ENCODE measurements at places on chromosomes 7 and 10.

- no peak for DNase-seq
Measured at GRCh38 chr10:50398823-50399222, 147.5 kb upstream of the ASAH2 start.

DNA sequence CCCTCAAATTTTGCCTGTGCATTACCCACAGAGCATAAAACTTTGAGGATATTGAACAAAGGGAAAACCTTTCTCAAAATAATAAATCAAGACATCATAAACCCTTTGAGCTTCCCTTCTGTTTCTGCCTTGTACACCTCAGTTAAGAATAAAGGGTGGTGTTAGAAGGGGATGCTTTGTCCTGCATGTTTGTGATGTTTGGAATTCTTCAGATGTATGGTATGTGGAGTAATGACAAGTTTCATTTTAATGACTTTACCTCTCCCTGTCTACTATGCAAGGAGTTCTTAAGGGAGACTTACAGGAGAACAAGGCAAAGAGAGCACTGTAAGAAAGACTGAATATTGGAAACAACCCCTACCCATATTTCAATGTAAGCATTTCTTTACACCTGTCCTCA, 99.2 kb downstream of the HECW1 start:
- no peak for DNase-seq

DNA sequence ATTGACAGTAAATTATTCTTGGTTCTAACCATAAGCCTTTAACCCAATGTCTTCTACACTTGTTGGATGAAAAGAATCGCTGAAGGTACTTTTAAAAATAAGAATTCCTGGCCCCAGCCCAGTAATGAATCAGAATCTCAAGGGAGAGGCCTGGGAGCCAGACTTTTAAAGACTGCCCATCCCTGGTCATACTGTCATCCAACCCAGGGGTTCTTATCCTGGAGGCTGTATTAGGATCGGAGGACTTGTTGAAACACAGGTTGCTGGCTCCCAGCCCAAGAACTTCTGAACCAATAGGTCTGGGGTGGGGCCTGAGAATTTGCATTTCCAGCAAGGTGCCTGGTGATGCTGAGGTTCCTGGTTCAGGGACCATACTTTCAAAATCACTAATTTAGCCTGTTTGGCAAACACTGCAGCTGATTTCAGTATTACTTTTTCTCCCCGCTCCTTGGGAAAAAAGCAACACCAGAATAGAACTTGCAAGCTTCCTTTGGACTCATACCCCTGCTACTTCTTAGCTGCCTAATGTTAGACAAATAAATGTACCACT, 79.5 kb upstream of the FAM133B start:
- DNase-seq, result no peak

DNA sequence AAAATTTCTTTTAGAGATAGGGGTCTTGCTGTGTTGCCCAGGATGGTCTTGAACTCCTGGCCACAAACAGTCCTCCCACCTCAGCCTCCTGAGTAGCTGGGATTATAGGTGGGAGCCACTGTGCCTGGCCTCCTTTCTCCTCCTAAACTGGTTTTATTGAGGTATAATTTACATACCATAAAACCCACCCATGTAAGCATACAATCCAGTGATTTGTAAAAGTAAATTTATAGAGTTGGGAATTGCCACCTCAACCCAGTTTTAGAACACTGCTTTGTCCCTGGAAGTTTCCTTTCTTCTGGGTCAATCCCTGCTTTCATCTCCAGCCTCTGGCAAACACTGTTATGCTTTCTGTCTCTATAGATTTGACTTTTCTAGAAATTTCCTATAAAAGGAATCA, 49.0 kb downstream of the CNNM2 start:
- no peak for DNase-seq

DNA sequence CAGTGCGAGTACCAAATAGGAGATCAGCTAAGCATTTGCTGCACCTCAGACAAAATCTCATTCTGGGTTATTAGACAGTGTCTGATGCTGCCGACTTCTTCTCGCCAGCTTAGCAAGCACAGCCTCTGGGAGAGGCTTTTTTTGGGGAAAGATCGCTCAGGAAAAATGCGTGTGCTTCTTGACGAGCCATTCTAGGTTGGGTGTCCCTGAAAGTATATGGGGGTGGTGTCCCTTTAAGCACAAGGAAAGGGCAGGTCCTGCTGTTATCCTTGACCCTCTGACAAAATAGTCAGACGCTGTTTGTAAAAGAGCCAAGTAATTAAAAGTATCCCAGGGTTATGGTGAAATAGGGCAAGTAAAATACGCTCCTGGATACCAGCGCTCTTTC, 540.1 kb upstream of the FZD8 start:
- no peak for DNase-seq

DNA sequence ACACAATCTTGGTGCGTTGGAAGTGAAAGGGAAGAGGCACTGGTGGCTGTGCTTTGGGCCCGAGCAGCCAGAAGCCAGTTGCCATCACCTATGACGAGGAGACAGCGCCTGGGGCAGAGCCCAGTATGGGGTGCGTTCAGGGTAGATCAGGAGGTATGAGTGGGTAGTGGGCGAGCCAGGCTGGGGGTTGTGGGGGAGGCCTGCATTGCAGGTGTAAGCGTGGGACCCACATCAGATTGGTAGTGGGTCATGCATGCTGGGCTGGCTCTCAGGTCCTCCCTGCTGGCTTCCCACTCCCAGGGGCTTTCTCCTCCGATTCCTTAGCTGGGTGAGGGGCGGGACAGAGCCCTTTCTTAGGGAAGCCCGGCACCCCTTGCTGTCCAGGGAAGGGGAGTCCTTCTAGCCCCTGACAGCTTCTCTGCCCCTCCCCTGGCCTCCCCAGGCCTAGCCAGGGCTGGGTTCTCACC, 445 bp upstream of the PVRIG start:
- no peak for DNase-seq

DNA sequence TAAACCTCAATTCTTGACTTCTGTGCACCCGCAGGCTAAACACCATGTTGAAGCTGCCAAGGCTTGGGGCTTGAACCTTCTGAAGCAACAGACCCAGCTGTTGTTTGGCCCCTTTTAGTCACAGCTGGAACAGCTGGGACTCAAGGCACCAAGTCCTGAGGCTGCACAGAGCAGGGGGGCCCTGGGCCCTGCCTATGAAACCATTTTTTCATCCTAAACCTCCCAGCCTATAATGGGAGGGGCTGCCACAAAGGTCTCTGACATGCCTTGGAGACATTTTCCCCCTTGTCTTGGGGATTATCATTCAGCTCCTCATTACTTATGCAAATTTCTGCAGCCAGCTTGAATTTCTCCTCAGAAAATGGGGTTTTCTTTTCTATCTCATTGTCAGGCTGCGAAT, 31.8 kb downstream of the LMBR1 start:
- no peak for DNase-seq
